Cerebellar nuclear complex (tissue), 1 donor: ENCODE measurements at places on chromosomes 2 and 18.

DNA sequence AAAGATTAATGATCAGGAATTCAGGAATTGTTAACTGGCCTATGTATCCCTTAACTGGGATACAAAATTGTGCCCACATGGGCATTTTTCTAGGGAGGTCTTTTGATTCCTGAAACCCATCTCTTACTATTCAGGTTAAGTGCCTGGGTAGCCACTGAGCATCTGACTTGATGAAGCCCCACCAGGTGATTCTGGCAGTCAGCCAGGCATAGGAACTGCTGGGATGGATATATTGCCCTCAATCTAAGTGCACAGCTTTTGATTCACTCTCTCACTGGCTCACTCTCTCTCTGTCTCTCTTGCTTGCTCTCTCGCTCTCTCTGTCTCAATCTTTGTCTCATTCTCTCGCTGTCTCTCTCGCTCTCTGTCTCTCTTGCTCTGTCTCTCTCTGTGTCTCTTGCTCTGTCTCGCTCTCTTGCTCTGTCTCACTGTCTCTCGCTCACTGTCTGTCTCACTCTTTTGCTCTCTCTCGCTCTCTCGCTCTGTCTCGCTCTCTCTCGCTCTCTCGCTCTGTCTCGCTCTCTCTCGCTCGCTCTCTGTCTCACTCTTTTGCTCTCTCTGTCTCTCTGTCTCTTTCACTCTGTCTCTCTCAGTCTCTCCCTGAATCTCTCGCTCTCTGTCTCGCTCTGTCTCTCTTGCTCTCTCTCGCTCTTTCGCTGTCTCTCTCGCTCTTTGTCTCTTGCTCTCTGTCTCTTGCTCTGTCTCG is 22.3 kb downstream of the INPP1 start:
- DNase-seq = no peak

GRCh38 chr2:218889937-218890336 is 9.3 kb downstream of the WNT10A start:
- DNase-seq = no peak

DNA sequence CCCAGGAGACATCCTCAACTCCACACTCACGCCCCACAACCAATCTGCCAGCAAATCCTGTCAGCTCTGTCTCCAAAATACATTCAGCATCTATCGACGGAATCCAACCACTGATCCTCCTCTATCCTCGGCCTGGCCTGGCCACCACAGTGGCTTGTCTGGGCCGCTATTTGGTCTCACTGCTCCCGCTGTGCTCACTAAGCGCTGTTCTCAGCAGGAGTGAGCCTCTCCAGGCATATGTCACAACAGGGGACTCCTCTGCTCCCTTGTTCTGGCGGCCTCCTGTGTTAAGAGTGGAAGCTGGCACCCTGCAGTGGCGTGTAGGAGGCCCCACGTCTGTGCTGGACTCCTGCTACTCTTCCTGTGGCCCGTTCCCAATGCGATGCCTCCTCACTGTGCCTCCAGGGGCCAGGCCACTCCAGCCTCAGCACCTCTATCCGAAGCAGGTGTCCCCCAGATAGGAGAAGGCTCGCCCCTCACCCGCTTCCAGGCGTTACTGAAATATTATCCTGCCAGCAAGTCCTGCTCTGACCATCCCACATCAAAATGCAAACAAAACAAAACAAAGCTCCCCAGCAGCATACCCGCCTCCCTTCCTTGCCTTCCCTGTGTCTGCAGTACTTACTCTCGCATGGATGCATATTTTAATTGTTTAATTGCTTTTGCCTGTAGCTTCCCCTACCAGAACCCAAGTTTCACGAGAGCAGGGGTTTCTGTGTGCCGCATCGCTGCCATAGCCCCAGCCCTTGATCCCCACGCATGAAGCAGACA is 39.9 kb downstream of the CENPO start:
- no peak for DNase-seq

- no peak for DNase-seq
Measured at GRCh38 chr2:156405586-156405985, 30.6 kb upstream of the GPD2 start.

GRCh38 chr2:221637851-221638250 is 65.7 kb upstream of the EPHA4 start:
- DNase-seq = no peak

DNA sequence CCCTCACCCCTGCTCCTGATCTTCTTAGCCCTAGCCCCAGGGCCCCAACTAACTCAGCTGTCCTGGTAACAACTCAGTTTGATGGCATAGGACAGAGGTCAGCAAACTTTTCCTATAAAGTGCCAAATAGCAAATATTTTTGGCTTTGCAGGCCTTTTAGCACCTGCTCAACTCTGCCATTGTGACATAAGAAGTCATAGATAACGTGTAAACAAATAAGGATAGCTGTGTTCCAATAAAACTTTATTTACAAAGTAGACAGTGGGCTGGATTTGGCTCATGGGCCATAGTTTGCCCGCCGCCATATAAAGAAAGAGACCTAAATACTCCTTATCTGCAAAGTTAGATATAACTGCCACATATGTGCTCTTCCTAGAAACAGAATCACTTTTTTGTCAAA is 27.3 kb upstream of the TMEM87B start:
- no peak for DNase-seq

GRCh38 chr2:48066000-48066399 is 159.7 kb upstream of the FBXO11 start:
- no peak for DNase-seq

GRCh38 chr2:1782514-1782913 is 38.2 kb upstream of the PXDN start:
- DNase-seq = no peak

DNA sequence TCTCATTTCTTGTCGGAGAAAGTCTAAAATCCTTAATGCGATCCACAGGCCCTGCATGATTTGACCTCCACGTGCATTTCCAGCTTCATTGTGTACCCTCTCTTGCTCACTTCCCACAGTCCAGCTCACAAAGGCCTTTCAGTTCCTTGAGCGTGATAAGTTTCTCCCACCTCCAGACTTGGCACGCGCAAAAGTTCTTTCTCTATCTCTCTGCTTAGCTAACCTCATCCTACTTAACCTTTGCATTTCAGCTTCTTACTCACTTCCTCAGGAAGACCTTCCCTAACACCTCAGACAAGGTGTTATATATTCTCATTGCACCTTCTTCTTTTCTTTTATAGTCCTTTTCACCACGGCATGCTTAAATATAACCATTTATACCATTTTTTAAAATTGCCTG is 124.8 kb upstream of the XPO1 start:
- DNase-seq = no peak

DNA sequence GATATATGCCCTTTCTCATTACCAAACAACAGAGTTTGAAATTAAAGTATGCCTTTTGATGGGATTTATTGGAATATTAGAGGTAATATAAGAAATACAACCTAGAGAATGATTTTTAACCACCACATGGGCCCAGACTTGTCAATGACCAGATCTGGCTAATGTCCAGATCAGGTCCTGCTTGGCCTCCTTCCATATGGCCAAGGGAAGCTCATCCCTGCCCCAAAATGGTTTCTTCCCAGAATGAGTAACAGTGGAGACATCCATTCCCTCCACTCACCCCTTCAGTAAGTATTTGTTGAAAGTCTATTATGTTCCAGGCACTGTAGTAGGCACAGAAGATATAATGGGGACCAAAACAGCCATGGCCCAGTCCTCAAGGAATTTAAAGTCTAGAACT is 54.9 kb downstream of the ANTXR1 start:
- DNase-seq = no peak

DNA sequence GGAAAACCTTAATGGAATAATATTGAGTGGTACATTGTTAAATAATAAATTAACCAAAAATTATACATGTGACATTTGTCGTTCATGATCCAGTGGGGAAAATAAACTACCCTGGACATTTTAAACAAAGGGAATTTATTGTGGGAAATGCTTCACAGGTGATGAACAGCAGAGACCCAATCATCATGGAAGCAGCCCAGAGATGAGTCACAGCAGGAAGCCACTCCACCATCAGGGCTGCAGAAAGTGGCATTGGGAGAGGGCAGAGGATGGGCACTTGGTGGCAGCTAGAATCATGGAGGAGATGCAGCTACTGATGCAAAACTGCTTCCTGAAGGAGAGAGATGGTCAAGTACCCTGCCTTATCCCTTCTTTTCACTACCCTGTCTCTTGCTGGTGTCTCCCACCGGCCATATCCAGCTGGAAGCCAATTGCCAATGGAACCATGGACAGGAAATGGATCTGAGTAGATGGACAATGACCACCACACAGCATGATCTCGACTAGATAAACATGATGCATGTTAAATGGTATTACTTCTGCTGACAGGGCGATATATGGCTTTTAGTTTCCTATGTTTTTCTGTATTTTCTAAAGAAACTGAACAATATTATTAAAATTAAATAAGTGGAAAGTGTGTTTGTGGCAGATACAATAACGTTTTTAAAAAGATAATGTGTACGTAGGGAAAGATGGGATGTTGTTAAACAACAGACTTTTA is 139.8 kb downstream of the RPIA start:
- no peak for DNase-seq

GRCh38 chr2:159201360-159202063 is 85.0 kb downstream of the WDSUB1 start:
- DNase-seq = no peak

GRCh38 chr2:23682481-23682880 is 244.4 kb downstream of the ATAD2B start:
- DNase-seq = no peak

GRCh38 chr2:12320027-12320734 is 396.6 kb upstream of the TRIB2 start:
- DNase-seq = no peak

DNA sequence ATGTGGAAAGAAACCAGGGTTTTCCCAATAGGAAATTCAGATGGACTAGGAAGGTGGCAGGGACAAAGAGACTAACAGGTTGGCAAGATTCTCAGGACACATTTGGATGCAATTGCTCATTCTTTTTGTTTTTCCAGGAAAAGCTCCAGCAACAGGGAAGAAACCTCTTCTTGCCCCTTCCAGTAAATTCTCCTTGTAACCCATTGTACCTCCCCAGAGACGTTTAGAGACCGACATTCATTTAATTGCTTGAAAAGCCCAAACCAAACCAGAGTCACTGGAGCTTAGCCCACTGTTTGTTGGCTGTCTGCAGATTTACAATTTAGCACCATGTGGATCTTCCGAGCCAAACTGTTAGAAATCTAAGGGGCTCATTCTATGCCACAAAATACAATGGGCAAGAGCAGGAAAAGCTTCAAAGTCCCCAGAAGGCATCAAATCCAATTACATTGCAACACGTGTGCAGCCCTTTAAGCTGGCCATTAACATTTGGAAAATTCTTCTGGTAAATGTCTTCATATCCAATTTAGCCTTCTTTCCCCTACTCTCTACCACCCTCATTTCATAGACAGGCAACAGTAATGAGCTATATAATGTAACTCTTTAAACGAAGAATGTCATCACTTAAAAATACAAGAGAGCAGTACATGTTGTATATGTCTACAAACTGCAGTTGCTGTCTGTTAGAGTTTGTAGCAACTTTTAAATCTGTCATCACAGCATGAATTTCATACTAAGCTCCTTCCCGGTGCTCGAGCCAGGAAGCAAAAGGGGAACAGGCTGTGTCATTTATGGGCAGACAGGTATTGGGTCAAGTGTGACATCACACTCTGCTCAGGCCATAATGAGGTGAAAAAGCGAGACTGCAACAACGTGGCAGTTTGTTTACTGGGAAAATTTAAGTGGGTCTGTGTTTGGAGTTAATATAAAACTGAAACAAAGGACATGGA is 235.6 kb upstream of the HNRNPA3 start:
- DNase-seq = no peak

- DNase-seq = no peak
Measured at GRCh38 chr2:183037074-183037552, 1.1 kb downstream of the NCKAP1 start.

- no peak for DNase-seq
Measured at GRCh38 chr2:152971685-152972084, 253.3 kb downstream of the ARL6IP6 start.

- DNase-seq = no peak
Measured at GRCh38 chr18:55783921-55784320, 195.9 kb upstream of the TCF4 start.

GRCh38 chr2:9753665-9754531 is 89.4 kb upstream of the TAF1B start:
- no peak for DNase-seq

- no peak for DNase-seq
Measured at GRCh38 chr2:17869128-17869527, 9.3 kb upstream of the KCNS3 start.

DNA sequence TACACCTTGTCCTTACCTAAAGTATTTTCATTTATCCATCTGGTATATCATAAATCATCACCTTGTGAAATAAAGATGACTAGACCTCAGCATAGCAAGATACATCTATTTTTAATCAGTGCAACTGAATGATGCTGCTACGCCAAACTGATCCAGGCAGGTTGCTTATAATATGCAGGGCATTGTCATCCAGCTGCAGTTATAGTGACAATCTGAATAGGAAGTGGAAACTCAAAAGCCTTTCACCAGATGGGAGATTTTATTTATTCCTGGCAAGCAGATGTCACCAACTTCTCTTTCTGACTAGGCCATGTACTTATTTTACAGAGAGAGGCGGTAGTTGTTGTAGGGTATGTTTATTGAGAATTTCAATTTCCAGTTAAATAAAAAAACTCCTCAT is 747.3 kb downstream of the ADCYAP1 start:
- no peak for DNase-seq

DNA sequence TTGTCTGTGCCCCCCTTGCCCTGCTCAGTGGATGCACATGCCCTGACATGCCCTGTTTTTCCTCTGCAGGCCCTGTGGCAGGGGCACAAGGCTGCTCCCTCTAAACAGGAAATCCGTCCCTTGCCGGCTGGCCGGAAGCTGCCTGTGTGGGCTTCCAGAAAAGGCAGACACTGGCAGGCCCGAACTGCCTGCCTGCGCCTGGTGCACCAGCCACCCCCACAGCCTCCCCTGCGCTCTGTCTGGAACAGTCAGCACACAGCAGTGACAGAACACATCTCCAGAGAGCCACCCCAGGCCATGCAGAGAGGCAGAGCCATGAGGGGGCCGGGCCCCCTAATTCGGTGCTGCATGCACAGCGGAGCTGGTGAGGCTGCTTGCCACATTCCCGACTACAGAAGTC is 33.5 kb downstream of the LOXHD1 start:
- no peak for DNase-seq
